ENCODE measurements at places on chromosomes 12 and 14.

DNA sequence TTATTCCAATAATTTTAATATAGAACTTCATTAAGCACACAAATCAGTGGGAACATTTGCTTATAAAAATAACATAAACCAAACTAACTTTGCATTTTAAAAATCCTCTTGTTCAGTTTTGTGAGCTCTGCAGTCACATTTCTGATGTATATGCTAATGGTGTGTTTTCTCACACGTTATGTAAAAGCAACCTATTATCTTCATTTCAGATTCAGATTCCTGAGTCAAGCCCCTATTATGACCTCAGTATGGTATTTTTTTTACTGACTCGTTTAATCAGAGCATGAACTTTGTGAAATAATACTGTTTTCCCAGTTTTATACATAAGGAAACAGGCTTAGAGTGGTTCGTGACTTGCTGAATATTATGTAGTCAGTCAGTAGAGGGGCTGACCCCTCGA lies 394.0 kb downstream of the TMEM117 start:
- DNase-seq = no peak

- DNase-seq = no peak
Measured at GRCh38 chr14:91681118-91681517, 50.8 kb downstream of the CATSPERB start.

DNA sequence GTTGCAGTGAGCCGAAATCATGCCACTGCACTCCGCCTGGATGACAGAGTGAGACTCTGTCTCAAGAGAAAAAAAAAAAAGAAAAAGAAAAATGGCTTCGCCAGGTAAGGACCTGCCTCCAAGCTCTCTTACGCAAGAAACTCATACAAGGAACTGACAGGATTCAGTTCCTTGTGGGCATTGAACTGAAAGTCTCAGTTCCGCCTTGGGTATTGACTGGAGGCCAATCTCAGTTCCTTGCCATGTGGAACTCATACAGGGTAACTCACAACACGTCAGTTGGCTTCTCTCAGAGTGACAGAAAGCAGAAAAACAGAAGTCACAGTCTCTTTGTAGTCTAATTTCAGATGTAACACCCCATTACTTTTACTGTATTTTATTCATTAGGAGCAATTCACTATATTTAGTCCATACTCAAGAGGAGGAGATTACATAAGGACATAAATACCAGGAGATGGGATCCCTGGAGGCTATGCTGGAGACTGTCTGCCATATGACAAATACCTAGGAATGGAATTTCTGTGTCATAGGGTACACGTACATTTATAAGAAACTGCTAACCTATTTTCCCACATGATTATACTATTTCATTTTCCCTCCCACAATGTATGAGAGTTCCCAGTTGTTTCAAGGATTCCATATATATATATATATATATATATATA lies 11.4 kb upstream of the NOPCHAP1 start:
- DNase-seq = no peak

DNA sequence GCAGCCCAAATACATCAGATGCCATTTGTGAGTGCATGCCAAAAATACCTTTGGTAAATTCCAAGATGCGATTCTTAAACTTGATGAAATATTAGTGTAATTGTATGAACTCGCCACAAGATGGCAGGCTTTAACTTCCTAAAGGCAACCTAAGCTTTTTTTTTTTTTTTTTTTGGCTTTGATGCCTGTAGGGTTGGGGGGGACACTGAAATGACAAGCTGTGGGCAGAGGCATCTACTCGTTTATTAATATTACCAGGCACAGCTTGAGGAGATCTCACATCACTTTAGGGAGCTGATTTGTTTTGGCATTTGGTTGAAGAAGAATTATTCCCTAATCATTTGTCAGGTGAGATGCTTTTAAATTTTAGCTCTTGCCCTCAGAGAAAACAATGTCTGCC lies 126.7 kb upstream of the CCDC196 start:
- DNase-seq = peak; percentile 44

GRCh38 chr12:94025068-94025467 lies 123.3 kb upstream of the PLXNC1 start:
- no peak for DNase-seq

- no peak for DNase-seq
Measured at GRCh38 chr12:109173443-109174240, 57.3 kb downstream of the ACACB start.

- no peak for DNase-seq
Measured at GRCh38 chr12:52428121-52428520, 6.0 kb downstream of the KRT75 start.

DNA sequence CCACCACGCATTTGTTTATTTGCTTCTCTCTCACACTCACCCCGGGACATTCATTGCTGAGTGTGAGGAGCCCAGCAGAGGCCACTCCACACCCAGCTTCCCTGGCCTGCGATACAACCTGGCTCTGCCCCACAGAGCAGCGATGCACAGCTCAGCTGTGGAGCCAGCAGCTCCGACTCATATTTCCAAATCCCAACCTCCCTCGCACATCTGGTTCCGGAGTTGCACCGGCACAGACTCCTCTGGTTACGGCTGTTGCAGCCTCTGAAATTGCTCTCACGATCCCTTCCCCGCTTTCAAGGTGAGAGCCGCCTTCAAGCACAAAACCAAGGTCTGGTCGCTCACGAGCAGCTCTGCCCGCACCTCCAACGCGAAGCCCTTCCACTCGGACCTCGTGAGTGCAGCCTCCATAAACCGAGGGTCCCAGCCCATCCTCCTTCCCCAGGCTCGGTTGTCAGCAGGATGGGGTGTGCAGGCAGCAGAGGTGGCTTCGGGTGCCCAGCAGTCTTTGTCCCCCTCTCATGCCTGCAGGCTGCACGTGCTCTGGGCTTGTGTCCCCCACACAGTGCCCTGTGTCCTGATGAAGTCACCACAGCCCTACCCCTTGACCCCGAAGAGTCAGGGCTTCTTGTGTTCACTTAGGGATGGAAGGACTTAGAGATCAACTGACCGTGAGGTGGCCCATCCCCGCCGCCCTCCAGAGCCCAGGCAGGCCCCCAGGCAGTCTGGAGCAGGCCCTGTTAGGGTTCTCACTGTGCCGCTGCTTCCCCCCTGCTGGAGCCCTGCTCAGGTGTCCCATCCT lies 184.3 kb downstream of the ADGRD1 start:
- no peak for DNase-seq

DNA sequence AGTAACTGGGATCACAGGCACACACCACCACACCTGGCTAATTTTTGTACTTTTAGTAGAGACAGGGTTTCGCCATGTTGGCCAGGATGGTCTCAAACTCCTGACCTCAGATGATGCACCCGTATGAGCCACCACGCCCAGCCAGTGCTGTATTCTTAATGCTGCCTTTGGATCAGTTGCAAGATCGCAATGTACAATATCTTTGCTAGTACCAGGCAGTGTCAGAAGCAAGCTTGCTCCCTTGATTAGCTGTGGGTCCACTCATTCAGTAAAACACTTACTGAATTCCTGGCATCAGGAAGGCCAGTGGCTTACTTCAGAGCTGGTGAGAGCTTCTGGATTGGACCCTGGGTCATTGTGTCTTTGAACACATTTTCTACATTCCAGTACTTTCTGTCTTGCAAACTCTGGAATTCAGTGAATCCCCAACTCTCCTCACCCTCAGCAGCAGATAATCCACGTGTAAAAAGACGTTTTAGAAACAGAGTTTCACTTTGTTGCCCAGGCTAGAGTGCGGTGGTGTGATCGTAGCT lies 1183.7 kb downstream of the AACS start:
- no peak for DNase-seq
